Cortex of kidney (tissue), 1 donor: ENCODE measurements at places on chromosomes 7 and 10.

GRCh38 chr7:152142976-152143595 lies 117.6 kb downstream of the GALNT11 start:
- no peak for DNase-seq

DNA sequence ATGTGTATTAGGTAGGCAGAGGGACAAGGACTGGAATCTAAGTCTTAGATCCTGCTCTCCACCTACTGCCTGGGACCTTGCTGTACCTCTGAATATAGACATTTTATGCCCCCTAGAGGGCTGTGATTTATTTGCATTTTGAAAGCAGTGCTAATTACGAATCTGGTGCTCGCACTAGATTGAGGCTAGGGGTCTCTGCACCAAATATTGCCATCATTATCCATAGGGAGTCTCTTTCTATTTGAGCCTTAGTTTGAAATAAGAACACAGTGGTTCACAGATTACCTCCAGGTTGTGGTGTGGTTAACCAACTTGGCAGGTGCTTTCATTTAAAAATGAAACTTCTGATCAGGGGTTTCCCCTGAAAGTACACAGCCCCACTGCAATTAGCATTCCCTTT lies 41.8 kb downstream of the CNNM1 start:
- no peak for DNase-seq

- DNase-seq: no peak
Observed at GRCh38 chr7:1675036-1675671, 5.1 kb downstream of the ELFN1 start.

DNA sequence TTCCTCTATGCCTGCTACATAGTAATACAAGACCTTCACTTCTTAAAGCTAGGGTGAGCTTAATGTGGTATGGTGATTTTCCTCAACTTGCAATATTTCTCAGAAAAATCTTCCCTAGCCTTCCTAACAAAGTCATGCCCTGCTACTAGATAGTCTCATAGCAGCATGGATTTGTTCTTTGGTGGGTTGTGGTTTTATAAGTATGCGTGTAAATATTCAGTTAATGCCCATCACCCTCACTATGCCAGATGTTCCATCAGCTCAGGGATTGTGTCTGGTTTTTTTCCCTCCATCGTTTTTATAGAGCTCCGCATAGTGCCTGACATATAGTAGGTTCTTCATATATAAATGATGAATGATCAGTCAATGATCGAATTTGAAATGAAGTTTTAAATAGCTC lies 182.8 kb downstream of the CREB5 start:
- no peak for DNase-seq

DNA sequence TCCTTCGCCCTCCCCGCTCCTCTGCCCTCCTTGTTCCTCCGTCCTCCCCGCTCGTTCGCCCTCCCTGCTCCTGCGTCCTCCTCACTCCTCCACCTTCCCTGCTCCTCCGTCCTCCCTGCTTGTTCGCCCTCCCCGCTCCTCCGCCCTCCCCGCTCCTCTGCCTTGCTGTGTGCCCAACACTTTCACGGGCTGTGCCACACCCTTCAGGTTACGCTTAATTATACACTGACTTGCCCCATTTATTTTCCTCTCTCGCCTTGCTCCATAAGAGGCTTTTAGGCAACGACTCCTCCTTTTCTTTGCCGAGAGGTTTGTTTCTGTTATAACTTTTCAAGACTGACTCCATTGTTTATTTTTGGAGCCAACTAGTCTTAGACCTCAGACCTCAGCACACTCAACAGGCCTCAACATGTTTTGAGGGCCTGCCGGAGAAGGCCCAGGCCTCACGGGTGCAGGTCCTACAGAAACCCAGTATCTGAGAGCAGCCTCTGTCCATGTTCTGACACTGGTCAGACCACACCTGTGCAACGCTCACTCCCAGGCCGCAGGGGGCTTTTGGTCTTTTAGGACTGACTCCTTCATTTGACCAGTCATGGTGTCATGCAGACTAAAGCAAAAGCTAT lies 18.2 kb upstream of the PRKAG2 start:
- DNase-seq: no peak

- no peak for DNase-seq
Observed at GRCh38 chr7:6071406-6071805, 40.2 kb downstream of the ANKRD61 start.

GRCh38 chr10:7846591-7846990 lies 28.3 kb downstream of the TAF3 start:
- DNase-seq: no peak

DNA sequence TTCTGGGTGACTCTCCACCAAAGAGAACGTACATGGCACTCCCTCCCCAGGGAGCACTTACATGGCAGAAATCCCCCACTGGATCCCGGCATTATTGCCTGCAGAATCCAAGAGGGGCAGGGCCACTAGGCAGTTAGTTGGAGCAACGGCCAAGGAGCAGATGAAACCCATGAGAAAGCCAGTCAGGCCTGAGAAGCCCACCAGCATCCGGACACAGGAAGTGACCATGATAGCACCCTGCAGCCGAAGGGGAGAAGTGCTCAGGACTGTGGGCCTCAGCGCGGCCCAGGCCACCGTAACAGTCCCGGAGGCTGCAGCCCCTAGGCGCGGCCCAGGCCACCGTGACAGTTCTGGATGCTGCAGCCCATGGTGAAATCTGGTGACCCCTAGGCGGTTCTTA lies 43.5 kb downstream of the STRA8 start:
- DNase-seq: no peak

GRCh38 chr7:66272321-66272720 lies 67.2 kb downstream of the TPST1 start:
- no peak for DNase-seq

- no peak for DNase-seq
Observed at GRCh38 chr10:62054830-62055229, 153.3 kb downstream of the ARID5B start.

- no peak for DNase-seq
Observed at GRCh38 chr10:106592396-106592795, 572.1 kb downstream of the SORCS1 start.

GRCh38 chr10:125739994-125740679 lies 20.6 kb downstream of the EDRF1 start:
- no peak for DNase-seq

- DNase-seq: no peak
Observed at GRCh38 chr7:55223023-55223422, 142.1 kb upstream of the LANCL2 start.

GRCh38 chr7:122340427-122340826 lies 35.9 kb upstream of the FEZF1 start:
- DNase-seq: no peak

DNA sequence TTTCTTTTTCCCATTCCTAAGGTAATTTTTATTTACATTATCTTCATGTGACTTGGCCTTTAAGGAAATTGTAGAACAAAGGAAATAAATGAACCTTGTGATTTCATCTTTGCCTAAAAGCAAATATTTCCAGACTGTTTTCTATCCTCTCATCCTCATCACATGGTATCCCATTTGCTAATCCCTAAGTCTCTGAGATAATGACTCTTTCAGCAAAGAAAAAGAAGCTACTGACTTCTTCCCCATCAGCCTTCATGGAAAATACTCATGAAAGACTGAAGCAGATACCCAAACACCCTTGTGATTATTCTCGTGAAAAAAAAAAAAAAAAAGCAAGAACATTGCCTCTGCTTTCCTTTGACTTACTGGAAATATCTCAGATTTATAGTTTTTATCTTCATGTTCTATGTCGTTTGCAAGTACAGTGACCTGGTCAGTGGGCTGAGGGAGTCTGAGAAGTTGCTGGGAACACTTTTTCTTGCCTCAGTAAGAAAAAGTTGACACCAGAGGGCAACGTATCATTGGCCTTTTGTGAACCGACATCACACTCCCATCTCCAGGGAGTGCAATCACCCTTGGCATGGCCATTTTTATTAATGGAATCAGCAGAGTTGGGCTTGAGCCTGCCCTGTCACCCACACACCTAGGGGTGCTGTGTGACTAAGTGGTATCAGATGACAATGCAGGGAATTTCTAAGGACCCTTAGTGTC lies 246.0 kb upstream of the KMT2E start:
- DNase-seq: no peak

DNA sequence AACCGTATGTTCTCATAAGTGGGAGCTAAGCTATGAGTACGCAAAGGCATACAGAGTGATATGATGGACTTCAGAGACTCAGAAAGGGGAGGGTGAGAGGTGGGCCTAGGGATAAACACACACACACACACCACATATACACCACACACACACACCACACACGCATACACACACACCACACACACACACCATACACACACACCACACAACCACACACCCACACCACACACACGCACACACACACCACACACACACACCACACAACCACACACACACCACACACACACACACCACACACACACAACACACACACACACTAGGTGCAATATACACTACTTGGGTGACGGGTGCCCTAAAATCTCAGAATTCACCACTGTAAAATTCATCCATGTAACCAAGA lies 113.6 kb upstream of the ADAM12 start:
- no peak for DNase-seq

DNA sequence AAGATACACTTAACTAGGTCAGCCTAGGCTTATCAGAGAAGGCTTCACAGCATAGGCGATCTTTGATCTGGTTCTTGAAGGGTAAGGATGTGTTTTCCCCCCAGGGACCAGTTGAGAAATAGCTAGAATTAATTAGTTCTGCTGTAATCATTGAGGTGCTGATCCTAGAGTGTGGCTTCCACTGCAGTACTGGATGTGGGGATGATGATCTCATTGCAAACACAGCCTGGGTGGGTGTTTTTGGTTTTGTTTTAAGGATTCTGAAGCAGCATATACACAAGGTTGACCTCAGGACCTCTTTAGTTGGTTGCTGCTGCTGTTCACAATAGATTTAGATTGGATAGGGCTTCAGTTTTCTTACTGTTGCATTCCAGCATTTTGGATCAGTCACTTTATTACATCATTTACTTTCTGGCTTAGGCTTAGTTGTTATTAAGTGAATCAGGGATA lies 159.7 kb downstream of the AUTS2 start:
- DNase-seq: no peak

DNA sequence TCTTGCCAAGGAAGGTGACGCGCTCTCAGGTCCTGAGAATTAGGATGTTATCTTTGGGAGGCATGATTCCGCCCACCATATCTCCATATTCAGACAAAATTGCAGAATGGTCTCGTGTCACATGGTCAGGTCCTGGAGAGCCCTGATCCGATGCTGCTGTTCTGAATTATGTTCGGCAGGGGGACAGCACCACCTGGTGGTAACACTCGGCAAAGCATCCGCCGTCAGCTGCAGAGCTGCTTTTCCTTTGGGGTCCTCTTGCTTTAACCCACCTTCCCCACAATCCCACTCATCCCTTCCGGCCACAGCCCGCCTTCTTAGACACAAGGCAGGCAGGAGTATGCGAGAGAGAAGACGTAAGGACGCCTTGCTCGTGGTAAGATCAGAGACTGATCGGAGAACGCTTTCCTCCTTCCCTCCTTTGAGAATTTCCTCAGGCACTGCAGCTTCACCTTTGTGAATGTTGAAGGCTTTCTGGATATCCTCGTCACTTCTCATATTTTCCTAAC lies 327.8 kb upstream of the C7orf33 start:
- DNase-seq: no peak

DNA sequence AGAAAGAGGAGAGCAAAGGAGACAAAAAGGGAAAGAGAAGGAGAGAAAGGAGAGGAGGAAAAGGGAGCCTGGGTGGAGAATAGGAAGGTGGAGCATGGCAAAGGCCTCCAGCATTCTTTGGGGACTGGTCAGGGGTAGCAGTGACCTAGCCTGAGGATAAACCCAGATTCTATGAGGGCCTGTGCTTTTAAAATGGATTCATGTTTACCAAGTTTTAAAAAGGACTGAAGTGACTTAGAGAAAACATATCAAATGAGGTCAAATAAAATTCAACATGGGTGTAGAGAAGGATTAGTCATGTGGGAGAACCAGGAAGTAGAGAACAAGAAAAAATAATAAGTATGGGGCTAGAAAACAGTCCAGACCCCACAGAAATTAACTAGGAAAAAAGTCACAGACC lies 20.7 kb downstream of the CREB3L2 start:
- DNase-seq: no peak

GRCh38 chr10:125479059-125479458 lies 203.9 kb downstream of the TEX36 start:
- no peak for DNase-seq

DNA sequence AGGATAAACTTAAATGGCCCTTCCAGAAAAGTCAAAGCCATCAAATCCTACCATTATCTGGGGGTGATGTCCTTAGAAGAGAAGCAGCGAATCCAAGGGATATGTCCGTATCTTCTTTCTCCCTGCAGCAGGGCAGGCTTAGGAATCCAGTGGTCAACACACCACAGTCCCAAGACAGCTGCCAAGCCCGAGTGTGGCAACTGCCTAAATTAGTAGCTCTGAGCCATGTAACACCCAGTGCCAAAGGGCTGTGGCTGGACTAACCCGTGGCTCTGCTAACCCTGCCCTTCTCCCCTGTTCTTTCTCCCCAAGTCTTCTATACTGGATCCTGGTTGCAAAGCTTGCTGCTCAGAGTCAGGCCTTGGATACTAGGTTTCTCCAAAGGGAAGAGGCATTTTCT lies 74.8 kb downstream of the CDK1 start:
- no peak for DNase-seq

GRCh38 chr10:126235979-126236851 lies 152.1 kb downstream of the ADAM12 start:
- DNase-seq: no peak

- DNase-seq: no peak
Observed at GRCh38 chr10:75971402-75972211, 540.2 kb downstream of the LRMDA start.

DNA sequence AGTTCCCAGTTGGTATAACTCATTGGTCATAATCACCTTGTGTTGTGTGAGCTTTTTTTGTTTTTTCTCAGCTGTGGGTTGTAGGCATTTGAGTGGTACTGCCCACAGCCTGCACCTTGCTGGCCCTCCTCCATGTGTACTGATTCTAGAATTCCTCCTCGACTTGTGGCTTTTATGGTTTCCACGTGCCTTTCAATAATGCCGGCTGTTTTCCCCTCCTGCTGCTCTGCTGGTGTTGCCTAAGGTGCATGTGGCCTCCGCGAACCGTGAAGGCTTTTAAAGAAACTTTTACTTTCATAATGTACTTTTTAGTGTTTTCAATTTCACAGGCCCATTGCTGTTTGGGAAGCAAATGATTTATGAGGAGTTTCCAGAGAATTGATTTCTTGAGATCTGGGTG lies 518.0 kb downstream of the REEP3 start:
- DNase-seq: no peak

- DNase-seq: no peak
Observed at GRCh38 chr7:99752356-99752755, 17.4 kb upstream of the CYP3A7 start.

- DNase-seq: no peak
Observed at GRCh38 chr10:31074722-31075086, 43.0 kb upstream of the ZNF438 start.
